Hepatocyte (in vitro differentiated cells): ENCODE measurements at places on chromosomes 2 and 18. TPM values are rescaled to one million over a fixed set of nuclear protein-coding genes. Genes with fewer than 3 reads are reported as not detected.

DNA sequence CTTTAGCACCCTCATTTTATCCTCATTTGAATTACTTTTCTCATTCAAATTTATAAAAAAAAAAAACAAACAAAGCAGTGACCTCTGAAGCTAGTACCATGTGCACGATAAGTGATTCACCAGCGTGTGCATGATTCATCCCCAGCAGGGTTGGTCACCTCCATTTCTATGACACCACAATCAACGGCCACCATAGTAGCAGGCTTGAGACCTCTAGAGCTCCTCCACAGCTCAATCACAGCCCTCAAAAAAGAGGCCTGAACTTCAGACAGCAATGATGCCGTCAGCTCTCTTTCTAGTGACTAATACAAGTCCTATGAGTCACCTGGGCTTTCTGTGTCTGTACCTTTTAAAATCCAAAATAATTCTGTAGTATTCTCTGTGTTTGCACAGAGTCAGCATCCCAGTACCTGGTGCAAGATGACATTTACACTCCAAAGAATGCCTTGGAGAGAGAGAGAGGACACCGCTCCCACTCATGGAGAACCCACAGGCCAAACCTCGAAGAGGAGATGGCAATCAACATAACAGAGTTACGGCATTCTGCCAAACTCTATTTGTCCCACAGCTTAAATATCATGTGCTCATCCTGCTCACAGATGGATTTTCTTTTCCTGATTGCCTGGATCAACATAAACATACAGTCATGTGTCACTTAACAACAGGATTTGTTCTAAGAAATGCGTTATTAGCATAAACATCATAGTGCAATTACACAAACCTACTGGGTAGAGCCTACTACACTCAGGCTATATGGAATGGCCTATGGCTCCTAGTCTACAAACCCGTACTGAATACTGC is 58.7 kb downstream of the L3MBTL4 start:
- peak; percentile 40 for DNase-seq

GRCh38 chr2:221911321-221911720 is 339.2 kb upstream of the EPHA4 start:
- DNase-seq: no peak

The MROH2A gene
- total RNA-seq: not detected in 2 replicates

- no peak for DNase-seq
Measured at GRCh38 chr2:148282201-148282600, 261.3 kb downstream of the MBD5 start.

The ABCA12 gene
- 0.23 and 0.44 TPM in 2 replicates for total RNA-seq

- no peak for DNase-seq
Measured at GRCh38 chr2:220071696-220072095, 444.3 kb downstream of the SLC4A3 start.

DNA sequence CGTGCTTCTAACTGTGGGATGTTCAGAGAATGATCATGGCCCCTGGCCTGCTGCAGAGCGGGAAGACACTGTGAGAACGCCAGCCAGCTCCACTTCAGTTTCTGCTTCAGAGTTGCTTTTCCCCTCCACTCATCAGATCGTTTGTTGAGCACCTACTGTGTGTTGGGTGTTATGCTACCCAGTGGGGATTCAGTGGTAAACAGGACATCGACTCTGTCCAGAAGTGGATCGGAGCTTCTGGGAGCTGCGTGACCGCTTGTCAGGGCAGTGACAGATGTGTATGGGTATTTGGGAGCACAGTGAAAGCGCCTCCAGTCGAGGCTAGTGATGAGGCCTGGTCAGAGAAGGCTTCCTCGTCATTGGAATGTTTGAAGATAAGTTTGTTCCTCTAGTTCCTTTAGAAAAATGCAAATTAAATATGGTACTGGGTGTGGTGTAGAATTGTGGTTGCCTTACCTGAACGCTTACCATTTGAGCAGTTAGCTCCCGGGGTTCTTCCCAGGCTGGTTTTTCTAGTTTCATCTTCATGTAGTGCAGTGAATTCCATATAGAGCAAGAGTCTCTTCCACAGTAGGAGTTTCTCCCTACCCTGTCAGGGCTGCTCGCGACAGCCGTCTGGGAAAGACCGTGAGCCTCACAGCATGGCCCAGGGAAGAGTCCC is 2.8 kb downstream of the RAB12 start:
- peak; percentile 16 for DNase-seq
